NCI-H1092 treated with DMSO at 0.1 percent for 48 hours (cell line): ENCODE measurements at places on chromosomes 6 and 20.

DNA sequence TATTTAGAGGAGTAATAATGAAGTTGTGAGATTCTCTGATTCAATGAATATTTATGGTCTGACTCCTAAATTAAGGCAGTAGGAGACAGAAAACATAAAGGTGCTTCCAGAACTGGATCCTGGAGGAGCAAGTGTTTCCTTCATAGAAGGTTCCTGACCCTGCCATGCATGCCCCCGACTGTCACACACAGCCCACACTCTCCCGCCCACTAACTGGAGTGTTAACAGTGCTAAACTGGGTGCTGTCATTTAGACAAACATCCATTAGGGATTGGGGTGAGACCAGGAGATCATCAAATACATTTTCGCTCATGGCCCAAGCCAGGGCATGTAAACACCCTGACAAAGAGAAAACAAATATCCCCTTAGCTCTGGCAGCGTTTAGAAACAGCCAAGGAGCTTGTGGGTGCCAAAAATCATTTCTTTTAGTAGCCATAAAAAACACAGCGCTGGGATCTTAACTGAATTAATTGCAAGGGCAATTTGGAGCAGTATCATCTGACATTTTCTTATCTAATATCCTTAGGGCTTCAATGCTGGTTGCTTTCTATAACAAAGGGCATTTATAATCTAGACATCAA lies 46.8 kb downstream of the INSM1 start:
- DNase-seq = peak; percentile 68

DNA sequence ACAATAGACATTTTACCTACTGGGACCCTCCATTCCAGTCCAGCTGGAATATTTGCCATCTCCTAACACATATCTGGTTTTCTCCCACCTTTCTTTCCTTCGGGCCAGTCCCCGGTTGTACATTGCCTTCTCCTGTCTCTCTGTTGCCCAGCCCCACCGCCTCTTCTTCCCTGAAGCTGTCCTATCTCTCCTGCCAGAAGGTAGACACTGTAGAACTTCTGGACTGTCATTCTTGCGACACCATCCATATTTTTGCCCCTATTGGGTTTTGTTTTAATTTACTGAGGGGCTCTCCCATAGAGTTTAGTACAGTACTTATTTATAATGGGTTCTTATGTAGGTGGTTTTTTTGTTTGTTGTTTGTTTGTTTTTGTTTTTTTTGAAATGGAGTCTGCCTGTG lies 4.9 kb downstream of the PTK7 start:
- no peak for DNase-seq

DNA sequence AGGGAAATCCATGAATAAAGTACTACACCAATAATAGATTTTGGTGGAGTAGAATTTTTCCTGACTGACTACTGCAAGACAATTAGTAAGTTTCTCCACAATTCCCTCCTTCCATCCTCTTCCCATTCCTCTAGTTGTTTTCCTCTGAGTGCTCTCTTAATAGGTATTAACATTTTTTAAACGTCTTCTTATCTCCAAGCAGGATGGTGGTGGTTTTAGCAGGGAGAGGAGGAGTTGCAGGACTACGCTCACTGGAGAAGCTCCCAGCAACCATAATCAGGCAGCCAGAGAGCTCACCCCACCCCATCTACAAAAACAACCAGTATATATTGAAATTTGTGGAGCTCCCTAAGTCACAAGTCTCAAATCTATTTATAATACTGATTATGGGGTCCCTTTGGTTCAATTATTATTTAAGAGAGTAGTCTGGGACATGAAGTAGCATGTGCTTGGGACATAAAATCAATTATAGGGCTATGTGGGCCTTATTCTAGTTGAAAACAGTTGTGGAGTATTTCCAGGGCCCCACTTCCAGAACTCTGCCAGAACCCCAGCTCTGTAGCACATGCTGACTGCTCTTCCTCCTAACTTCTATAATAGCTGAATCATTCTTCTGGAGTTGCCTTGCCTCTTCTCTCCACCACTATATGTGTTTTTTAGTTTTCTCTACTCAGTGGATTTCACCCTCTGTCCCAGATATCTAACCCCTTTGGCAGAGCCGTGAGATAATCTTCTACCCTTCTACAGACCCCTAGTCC lies 49.8 kb downstream of the MYB start:
- DNase-seq = no peak

- no peak for DNase-seq
Measured at GRCh38 chr6:41315203-41315602, 20.2 kb upstream of the NCR2 start.

- DNase-seq = no peak
Measured at GRCh38 chr6:170443151-170443662, 109.9 kb downstream of the PSMB1 start.

DNA sequence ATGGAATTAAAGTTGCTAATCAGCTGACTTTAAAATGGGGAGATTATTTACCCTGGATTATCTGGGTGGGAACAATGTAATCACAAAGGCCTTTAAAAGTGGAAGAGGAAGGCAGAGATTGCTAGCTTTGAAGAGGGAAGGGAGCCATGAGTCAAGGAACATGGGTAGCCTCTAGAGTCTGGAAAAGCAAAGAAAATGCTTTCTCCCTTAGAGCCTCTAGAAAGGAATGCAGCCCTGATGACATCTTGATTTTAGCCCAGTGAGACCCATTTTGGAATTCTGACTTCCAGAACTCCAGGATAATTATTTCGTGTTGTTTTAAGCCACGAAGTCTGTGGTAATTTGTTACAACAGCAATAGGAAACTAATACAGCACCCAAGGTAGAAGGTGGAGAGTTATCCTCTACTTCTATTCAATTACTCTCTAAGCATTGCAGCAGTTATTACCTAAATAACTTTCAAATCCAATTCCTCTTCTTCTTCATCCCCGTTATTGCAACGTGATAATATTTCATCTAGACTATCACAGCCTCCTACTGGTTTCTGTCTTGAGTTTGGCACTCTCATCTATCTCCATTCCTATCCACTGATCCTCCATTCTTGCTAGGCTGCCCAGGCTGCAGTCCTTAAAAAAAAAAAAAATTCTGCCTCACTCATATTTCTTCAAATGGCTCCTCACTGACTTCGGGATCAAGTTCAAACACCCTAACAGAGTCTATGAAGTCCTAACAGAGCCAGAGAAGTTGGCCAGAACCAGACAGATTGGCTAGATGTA lies 224.3 kb downstream of the BTBD9 start:
- DNase-seq = no peak

GRCh38 chr6:70956191-70956450 lies 739 bp downstream of the B3GAT2 start:
- no peak for DNase-seq

- no peak for DNase-seq
Measured at GRCh38 chr20:3932681-3933080, 43.5 kb downstream of the PANK2 start.

GRCh38 chr6:18536591-18537055 lies 149.5 kb downstream of the RNF144B start:
- DNase-seq = peak; percentile 4

DNA sequence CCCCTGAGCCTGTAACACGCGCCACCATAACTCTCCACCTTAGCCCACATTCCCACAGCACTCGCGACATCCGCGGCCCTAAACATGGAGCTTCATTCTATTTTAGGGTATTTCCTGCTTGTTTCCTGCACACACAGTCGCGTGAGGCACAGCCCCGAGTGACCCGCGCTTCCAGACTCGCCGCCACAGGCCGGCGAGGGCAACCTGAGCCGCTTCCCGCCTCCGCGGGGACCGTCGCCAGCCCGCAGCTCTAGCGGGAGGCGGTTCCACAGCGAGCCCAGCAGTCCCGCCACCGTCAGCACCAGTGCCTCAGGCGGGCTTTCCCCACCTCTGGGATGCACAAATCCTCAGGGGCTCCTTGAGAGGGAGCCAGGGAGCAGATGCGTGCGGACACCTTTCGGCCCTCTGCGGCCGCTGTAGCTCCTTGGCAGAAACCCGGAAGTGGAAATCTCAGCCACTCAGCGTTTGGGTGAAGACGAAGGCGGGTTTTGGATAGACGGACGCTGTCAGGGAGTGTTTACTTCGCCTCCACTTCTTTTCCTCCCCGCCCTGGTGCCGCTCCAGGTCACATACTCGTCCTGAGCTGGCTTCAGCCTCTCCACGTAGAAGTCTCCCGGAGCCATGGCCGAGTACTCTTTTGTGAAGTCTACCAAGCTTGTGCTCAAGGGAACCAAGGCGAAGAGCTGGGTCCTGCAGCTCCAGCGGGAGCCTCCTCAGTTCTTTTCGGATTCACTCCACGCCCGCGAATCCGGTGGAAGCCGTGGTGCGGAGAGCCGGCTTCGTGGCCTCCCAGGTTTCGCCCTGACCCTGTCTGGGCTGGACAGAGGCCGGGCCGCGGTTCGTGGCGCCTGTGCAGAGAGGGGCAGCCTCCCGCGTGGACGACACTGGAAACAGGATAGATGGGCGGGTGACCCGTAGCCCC lies 2177.4 kb upstream of the DEFB115 start:
- DNase-seq = no peak

DNA sequence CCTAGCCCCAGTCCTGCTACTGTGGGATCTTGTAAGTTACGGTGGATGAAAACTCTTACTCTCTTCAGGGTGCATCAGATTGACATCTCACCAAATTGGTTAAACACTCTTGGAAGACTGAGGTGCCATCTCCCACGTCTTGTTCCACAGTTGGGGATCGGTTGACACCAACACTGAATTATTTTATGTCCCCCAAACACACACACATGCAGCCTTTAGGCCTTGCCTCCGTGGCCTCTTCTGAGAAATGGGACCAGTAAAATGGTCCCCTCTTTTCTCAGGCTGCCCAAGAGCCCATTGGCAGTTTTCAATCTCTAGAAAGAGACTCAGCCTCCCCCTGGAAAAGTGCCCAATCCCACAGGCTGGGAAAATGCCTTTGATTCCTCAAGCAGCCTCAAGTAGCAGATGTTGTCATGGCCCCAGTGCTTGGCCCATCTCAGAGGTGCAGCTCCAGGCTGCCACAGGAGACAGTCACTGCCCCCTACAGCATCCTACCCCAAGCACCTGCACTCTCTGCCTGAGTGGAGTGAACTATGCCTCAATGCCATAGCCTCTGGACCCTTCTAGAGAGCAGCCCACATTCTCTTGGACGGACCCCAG lies 163.9 kb downstream of the ANKRD60 start:
- no peak for DNase-seq

DNA sequence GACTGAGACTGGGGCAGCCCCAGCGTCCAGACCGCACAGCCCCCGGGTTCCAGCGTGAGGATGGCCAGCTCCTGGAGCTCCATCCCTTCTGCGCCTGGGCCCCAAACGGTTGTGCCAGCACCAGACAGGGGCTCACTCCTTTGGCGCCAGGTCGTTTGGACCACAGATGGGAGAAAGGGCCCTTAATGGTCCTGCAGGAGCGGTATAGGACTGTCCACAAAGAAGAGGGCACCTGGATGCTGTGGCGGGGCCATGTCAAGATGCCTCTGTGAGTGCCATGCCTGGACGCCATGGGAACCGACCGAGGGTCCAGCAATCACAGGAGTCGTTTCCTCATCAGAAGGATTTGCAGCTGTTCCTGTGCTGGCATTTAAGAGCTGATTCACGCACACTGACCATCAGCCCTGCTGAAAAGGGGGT lies 82.7 kb downstream of the DLL1 start:
- DNase-seq = no peak

DNA sequence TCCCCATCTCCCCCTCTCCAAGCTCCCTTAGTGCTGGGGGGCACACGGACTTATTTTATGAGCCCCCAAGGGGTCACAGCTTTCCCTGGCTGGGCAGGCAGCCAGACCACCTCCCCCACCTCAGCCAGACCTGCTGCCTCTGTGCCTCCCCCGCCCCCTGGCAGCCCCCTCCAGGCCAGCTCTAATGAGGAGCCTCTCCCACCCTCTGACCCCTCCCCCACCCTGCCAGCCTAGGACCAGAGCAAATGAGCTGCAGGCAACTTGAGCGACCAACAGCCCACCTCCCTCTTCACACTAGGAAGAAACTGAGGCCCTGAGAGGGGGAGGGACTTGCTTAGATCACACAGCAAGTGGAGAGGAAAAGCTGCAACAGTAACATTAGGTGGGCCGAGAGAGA lies 1.9 kb downstream of the GDF5 start:
- no peak for DNase-seq

DNA sequence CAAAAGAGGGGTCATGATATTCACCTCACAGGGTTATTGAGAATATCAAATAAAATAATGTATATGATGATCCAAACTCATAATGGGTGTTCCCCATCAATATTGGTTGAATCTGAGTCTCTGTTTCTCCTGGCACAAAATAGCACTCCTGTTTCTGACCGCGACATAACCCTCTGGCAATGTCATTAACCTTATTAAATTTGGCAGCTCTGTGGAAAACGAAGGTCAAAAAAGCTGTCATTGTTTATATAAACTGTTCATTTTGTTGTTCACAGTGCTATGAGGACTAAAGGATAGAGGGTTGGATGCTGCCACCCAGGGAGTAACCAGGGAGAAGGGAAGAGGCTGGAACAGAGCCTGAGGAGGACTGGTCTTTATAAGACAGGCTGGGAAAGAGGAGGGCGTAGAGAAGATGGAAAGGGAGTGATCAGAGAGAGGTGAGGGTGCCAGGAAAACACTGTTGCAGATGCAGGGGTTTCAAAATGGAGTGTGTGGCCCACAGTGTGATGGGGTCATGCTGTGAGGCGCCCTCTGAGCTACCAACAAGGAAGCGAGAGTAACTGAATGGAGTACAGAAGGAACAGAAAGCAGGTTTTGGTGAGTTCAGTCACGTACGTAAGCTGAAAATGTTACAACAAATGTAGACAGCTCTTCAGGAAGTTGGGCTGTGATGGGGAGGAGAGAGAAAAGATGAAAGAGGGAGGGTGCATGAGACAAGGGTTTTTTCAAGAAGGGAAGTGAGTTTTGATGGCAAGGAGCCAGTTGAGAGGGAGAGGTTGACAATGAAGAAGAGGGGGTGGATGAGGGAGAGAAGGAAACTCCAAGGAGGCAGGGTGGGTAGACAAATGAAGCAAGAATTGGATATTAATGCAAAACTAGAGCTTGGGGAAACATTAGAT lies 251.6 kb upstream of the TAB2 start:
- no peak for DNase-seq

DNA sequence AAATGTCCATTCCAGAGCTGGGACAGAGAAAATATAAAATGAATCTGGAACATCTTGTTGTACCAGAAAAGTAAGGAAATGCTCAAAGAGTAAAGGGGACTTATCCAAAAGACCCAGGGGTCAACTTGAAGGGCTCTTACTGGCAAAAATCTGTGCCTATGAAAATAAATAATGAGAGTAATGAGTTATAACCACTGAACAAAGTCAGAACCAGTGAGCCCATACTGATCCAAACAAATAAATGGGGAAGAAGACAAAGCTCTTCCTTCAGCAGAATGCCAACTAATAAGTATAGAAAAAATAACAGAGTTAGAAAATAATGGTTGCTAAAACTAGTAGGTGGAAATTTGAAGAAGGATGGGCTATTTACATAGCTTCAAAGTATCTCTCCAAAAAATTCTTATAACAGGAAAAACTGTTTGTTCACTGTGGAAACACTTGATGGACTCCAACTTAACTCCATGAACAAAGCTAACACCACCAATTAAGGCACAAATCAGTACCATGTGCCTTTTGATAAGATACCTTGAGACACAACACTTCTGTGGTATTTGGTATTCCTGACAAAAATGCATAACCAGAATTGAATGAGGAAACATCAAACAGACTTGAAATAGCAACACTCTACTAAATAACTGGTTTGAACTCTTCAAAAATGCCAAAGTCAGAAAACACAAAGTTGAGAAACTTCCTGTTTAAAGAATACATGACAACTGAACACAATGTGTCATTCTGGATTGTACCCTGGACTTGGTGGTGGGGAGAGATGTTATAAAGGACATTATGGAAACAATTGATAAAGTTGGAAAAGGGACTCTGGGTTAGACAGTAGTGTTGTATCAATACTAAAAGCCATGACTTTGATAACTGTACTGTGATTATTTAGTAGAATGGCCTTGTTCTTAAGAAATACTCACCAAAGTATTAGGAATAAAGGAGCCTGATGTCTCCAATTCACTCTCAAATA lies 197.5 kb downstream of the ISM1 start:
- no peak for DNase-seq
